Activated CD8-positive, alpha-beta T cell treated with anti-CD3 and anti-CD28 coated beads for 36 hours (primary cell): ENCODE measurements at places on chromosomes 1 and 21. TPM values are rescaled to one million over a fixed set of nuclear protein-coding genes. Genes with fewer than 3 reads are reported as not detected.
A peak's percentile ranks its signal among the peaks of the same experiment; 100 is the strongest.

- DNase-seq: no peak
These were observed 4.6 kb downstream of the KRTAP10-12 start for GRCh38 chr21:44701541-44701940.

The FCRL6 gene
- 0.20 TPM for total RNA-seq

- DNase-seq: peak; percentile 16
These were observed 60.6 kb upstream of the ETV3 start for GRCh38 chr1:157198619-157199420.

DNA sequence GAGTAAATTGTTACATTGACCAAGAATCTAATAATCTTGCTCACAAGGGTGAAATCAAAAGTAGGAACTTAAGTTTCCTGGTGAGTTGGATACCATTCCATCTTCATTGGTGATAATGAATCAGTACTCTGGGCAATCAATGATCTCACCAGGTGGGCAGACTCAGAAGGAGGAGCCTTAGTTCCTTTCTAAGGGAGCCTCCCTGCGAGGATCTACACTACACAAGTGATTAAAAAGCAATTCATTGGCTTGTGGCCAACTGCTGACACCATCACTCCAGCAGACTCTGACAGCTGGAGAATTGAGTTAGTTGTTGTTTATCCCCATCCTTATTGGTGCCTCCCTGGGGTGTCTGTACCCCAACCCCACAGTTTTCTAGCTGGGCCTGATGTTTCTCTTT lies 84.1 kb upstream of the VANGL1 start:
- DNase-seq: no peak
